ENCODE measurements at places on chromosomes 4 and X.

- DNase-seq, result no peak
Observed at GRCh38 chr4:17682222-17682566, 67.8 kb downstream of the MED28 start.

- no peak for DNase-seq
Observed at GRCh38 chr4:6043188-6043587, 25.0 kb upstream of the C4orf50 start.

DNA sequence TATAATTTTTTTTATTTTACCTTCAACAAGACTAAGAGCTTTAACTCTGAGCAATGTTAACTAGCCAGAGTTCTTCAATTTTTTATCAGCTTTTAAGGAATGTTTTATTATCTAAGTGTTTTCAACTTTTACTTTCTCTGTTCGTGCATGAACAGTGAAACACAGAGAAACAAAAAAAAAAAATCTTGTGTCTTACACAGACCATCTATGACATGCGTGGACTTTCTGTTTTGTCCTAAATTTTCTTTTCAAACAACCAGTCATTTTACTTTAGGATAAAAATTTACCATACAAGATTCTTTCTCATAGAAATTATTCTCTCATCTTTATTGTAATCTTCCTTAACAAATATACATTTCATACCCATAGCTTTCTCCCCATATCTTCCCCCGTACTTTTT lies 731.9 kb upstream of the PCDH10 start:
- DNase-seq, result no peak

GRCh38 chr4:70651864-70652506 lies 14.3 kb downstream of the JCHAIN start:
- peak; percentile 48 for DNase-seq

DNA sequence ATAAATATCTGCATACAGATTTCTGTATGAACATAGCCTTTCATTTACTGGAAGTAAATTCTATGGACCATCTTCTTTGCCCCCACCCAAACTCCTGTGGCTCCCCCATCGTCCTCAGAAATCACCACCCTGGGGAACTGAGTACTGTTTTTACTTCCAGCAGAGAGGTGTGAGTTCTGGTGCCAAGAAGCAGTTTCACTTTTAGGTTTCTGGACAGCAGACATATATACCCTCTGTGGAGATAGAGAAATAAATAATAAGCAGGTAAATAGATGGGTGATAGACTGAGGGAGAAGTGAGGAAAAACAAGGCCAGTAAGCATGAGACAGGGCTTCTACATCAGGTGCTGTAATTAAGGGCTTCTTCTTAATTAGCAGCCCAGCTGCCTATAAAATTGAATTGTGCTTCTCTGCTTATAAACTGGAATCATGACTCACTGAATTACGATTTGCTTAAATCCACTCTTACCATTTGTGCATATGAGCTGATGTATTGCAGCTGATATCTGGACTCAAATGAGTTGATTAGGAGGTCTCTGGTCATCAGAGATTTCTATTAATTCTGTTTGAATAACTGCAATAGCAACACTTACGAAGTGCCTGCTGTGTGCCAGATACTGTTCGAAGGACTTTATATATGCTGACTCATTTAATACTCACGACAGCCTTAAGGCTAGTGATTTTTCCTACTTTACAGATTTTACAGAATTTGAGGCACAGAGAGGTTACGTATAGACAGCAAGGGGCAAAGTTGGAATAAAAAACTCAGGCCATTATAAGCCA lies 60.8 kb upstream of the DHX15 start:
- no peak for DNase-seq

DNA sequence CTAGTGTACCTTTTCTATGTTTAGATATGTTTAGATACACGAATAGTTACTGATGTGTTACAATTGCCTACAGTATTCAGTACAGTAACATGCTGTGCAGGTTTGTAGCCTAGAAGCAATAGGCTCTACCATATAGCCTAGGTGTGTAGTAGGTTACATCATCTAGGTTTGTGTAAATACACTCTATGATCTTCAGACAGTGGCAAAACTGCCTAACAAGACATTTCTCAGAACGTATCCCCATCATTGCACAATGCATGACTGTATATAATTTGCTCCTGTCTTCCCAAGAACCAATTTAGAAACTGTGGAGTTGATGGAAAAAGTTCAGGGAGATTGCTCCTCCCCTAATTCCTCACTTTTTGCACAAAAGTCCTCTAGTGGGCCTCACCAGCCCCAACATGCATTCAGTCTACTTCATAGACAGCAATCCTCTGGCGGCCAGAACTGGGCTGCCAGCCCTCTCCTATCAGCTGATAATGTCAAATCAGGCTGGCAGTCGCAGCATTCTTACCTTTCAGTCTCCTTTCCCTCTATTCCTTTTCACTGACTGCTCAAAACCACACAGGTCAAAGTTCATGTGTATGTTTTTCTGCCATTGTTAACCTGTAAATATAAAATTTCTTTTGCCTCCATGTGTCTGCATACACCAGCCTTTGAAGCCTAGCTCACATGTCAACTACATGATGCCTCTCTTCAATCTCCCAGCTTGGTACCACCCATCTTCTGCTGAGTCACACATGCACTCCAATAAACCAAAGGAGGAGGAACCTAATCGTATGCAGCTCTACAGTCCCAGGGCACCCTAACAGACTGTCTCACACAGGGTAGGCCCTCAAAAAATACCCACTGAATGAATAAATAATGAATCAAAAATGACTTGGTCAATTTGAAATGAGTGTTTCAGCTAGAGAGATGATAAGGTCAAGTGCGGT lies 32.0 kb downstream of the BCLAF3 start:
- DNase-seq, result no peak

DNA sequence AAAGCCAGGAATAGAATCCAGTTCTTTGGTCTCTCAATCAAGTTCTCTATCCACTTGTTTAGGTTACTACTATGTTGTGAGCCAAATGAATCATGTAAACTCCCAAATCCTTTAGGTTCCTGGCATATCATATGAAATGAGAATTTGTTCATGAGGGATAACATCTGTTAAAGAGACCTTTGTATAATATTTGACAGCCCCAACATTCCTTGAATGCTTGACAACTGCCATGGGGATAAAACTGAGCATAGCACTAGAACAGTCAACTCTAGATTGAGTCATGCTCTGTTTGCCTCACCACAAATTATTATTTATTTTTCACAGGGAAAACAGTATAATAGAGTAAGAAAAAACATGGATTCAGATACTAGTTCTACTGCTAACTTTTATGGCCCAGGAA lies 93.3 kb downstream of the NAA11 start:
- no peak for DNase-seq

DNA sequence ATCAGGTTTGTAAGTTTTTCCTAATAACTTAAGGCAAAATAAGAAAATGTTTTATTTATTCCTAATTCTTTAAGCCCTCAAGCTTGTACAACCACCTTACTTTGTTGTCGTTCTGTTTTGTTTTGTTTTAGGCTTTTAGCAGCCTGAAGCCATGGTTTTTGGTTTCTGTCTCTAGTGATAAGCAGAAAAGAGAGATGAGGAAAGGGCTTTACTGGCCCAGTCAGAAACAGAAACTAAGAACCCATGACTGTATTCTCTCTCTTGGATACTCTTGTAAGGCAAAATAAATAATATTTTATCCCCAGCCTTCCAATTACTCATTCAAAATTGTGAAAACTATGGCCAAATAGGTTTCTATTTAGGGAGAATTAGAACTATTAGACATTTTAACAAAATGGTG lies 29.4 kb downstream of the TBC1D19 start:
- DNase-seq, result no peak

DNA sequence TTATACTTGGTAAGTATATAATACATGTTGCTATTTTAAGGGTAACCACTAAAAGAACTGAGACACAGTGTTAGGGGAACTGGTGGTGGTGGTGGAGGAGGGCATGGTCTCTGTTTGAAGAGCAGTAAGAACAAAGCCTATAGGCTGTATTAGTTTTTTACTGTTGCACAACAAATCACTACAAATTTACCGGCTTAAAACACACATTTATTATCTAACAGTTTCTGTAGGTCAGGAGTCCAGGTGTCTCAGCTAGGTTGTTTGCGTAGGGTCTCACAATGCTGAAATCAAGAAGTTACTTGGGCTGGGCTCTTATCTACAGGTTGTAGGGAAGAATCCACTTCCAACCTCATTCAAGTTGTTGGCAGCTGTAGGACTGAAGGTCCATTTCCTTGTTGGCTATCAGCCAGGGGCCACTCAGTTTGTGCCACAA lies 52.6 kb downstream of the CASK start:
- DNase-seq, result no peak

GRCh38 chrX:68801737-68802290 lies 27.0 kb upstream of the EFNB1 start:
- DNase-seq, result no peak

- no peak for DNase-seq
Observed at GRCh38 chr4:125111323-125111722, 203.4 kb upstream of the FAT4 start.

- DNase-seq, result no peak
Observed at GRCh38 chrX:22136711-22137110, 104.6 kb downstream of the PHEX start.

- DNase-seq, result no peak
Observed at GRCh38 chr4:8559524-8560264, 20.5 kb upstream of the GPR78 start.

DNA sequence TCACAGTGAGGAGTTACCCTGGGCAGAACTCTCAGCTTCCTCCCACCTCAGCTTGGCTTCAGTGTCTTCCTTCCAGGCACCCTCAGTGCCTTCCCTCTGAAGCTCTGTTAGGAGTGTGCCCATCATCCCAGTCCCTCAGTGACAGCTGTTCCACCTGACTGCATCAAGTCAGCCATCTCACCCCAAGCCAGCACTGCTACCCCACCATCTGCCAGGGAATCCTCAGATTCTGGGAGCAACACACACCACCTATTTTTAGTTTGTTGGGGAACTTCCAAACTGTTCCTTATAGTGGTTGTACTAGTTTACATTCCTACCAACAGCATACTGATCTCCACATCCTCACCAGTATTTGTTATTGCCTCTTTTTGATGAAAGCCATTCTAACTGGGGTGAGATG lies 182.9 kb downstream of the RELL1 start:
- no peak for DNase-seq

GRCh38 chr4:92421920-92422319 lies 118.2 kb downstream of the GRID2 start:
- no peak for DNase-seq

- no peak for DNase-seq
Observed at GRCh38 chrX:40864972-40865371, 129.6 kb upstream of the MED14 start.
